ENCODE measurements at places on chromosomes 6 and 20. TPM values are rescaled to one million over a fixed set of nuclear protein-coding genes. Genes with fewer than 3 reads are reported as not detected.
A peak's percentile ranks its signal among the peaks of the same experiment; 100 is the strongest.

DNA sequence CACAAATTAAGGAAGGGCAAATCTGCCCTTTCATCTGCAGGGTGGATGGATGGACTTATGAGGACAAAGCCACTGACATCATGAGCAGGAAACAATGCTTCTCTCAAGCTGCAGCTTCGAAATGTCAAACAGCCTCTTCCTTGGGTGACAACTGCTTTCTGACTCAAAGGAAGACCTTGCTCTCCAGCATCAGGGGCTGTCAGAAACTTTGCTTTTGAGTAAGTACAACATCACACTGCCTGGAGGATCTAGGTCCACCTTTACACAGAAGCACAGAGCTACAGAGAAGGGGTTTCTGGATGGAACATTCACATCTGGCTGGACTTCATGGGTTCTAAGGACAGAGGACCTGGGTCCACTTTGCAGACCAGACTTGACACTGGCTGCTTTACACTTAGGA is 5.9 kb downstream of the CST1 start:
- H3K36me3 ChIP-seq: no peaks in the 10 kb centered on the region
- H3K27ac ChIP-seq: no peak overlapping the region
- H3K4me3 ChIP-seq: no peak overlapping the region
- no peaks in the 10 kb centered on the region for H3K27me3 ChIP-seq

DNA sequence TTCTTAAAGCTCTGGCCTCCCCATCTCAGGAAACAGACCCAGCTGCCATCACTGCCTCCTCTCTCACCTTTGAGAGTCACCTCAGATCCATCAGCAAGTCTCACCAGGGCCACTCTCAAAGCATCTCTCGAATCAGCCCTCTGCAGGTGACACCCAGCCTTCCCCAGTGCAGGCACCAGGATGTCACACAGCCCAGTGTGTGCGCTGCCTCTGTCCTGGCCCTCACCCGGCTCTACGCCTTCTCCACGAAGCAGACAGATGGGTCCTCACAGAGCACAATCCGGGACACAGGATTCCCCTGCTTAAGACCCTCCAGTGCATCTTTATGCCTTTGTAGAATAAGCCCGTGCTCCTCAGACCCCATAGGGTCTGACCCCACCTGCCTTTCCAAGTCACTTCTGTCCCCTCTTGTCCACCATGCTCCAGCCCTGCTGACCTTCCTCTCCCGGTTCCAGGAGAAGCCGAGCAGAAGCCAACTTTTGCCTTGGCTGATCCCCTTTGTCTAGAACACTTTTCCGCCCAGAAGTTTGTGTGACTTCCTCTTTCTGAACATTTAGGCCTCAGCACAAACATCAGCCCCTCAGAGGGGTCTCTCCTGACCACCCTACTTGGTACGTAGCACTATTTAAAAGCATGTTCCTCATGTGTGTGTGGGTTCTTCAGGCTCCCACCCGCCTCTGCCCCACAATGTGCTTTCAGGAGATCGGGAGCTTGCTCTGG is 60.2 kb downstream of the PSMG4 start:
- H3K36me3 ChIP-seq: no peaks in the 10 kb centered on the region
- H3K27ac ChIP-seq: no peak overlapping the region
- no peaks in the 10 kb centered on the region for H3K4me1 ChIP-seq
- DNase-seq: no peak

DNA sequence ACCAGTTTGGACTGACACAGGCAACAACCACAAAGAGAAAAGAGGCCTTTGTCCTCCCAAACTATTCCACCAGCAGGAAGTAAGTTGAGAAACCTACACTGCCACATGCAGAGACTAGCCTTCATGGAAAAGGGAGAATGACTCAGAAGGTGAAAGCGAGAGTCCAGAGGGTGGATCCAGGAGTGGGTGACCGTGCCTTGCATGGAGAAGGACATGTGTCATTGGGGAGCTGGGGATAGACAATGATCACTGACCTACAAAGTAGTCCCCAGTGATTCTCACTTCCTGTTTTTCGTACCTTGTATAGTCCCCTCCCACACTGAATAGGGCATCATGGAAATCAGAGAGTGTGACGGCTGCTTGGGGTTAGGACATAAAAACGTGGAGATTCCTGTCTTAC is 91.9 kb downstream of the MYLK4 start:
- DNase-seq: peak; percentile 50
- no peaks in the 10 kb centered on the region for H3K4me1 ChIP-seq

DNA sequence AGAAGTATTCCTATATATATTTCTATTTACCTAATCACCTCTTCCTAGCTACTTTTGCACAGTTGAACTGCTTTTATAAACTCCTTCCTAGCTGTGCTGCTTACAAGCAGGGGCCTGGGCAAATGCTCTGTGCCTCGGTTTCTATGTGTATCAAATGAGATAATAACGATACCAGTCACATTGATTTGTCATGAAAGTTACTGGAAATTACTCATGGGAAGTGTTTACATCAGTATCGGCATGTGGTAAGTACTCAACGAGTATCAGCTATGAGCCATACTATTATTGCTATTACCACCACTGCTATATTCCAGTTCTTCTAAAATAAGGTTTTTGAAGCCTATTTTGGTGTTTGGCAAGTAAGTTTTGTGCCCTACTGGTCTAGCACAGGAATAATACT is 4.9 kb downstream of the LAMA4 start:
- peaks cover 22% of the 10 kb centered on the region for H3K36me3 ChIP-seq
- H3K27ac ChIP-seq: no peak overlapping the region
- DNase-seq: no peak
- H3K4me1 ChIP-seq: peaks cover 3% of the 10 kb centered on the region
- no peaks in the 10 kb centered on the region for H3K27me3 ChIP-seq

- DNase-seq: no peak
- no peak overlapping the region for H3K27ac ChIP-seq
- no peak overlapping the region for H3K4me3 ChIP-seq
- H3K27me3 ChIP-seq: no peaks in the 10 kb centered on the region
- H3K36me3 ChIP-seq: no peaks in the 10 kb centered on the region
These were observed 103.0 kb upstream of the KCNK16 start for GRCh38 chr6:39425346-39426072.

Gene SMLR1
- not detected for total RNA-seq

- H3K4me3 ChIP-seq: no peak overlapping the region
- H3K27ac ChIP-seq: no peak overlapping the region
- no peaks in the 10 kb centered on the region for H3K4me1 ChIP-seq
- H3K27me3 ChIP-seq: no peaks in the 10 kb centered on the region
- H3K36me3 ChIP-seq: no peaks in the 10 kb centered on the region
These were observed 101.1 kb downstream of the MAP3K7 start for GRCh38 chr6:90485635-90486277.

Gene C6orf58
- not detected for total RNA-seq

DNA sequence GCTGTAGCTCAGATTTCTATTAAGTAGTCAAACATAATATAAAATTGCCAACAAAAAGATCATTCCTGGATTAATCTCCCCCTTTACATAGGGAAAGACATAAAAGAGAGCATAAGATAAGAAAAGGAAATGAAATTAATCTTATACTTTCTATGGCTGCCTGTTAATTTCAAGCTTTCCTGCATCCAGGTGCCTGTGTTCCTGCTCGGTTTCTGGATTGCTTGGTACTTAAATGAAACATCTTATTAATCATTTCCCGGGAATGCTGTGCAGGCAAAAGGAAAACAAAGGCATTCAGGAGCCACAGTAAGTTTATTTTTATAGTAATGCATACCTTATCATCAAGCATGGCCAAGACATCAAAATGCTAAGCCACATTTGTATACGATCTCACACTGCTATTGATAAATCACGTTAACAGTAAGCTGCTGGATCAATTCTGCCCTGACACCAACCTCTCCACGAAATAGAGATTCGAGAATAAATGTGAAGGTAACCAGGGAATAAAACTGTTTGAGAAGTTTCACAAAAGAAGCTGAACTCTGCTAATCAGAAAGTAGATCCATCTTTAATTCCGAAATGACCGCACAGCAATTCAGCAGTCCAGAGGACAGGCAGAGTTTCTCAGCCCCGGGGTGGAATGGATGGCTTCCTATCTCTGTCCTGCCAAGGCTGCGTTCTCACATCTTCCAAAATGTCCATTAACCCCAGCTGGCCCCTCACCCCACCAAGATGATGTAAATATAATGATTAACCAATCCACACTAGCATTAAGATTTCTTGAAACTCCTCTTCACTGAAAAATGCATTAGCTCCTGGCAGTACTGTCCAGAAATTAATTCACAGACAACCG is 32.6 kb upstream of the APCDD1L start:
- H3K4me1 ChIP-seq: peaks cover 8% of the 10 kb centered on the region
- no peak overlapping the region for H3K27ac ChIP-seq
- DNase-seq: no peak
- H3K4me3 ChIP-seq: no peak overlapping the region
- no peaks in the 10 kb centered on the region for H3K36me3 ChIP-seq
- no peaks in the 10 kb centered on the region for H3K27me3 ChIP-seq

Gene PTGIS
- total RNA-seq: 7.8 TPM

GRCh38 chr6:105493736-105494135 is 90.9 kb upstream of the PREP start:
- DNase-seq: no peak
- H3K4me3 ChIP-seq: no peak overlapping the region

Gene GSTA3
- total RNA-seq: 0.32 TPM

- H3K4me1 ChIP-seq: peaks cover 42% of the 10 kb centered on the region
- peak overlapping the region; percentile 96 for H3K27ac ChIP-seq
- no peaks in the 10 kb centered on the region for H3K36me3 ChIP-seq
- H3K4me3 ChIP-seq: no peak overlapping the region
These were observed 61.8 kb downstream of the GCNT2 start for GRCh38 chr6:10582774-10583508.

DNA sequence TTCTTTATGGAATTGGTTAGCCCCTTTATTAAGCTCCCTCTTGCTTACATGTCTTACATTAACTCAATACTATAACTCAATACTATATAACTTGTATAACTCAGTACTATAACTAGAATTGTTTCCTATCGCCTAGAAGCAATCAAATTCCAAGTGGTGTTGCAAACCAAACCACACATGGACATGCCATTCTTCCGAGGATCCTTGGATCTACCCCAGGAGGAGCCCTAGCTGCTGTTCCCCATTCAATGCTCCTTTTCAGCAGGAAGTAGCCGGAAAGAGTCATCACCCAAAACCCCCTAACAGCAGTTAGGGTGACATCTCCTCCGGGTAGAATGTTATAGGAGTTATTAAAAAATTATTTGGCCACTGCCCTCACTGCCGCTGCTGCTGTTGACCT is 40.5 kb downstream of the PLN start:
- no peaks in the 10 kb centered on the region for H3K4me1 ChIP-seq
- DNase-seq: peak; percentile 46
- H3K27ac ChIP-seq: no peak overlapping the region
- H3K27me3 ChIP-seq: no peaks in the 10 kb centered on the region

GRCh38 chr6:84663866-84664265 is 100.5 kb downstream of the TBX18 start:
- no peak overlapping the region for H3K4me3 ChIP-seq
- no peaks in the 10 kb centered on the region for H3K36me3 ChIP-seq
- peaks cover 38% of the 10 kb centered on the region for H3K27me3 ChIP-seq
- no peak overlapping the region for H3K27ac ChIP-seq
- DNase-seq: no peak

- H3K4me3 ChIP-seq: no peak overlapping the region
- H3K27ac ChIP-seq: no peak overlapping the region
- DNase-seq: no peak
- peaks cover 3% of the 10 kb centered on the region for H3K36me3 ChIP-seq
- H3K4me1 ChIP-seq: no peaks in the 10 kb centered on the region
These were observed 81.8 kb downstream of the MLIP start for GRCh38 chr6:54192993-54193392.

Gene BIRC7
- total RNA-seq: 0.54 TPM

DNA sequence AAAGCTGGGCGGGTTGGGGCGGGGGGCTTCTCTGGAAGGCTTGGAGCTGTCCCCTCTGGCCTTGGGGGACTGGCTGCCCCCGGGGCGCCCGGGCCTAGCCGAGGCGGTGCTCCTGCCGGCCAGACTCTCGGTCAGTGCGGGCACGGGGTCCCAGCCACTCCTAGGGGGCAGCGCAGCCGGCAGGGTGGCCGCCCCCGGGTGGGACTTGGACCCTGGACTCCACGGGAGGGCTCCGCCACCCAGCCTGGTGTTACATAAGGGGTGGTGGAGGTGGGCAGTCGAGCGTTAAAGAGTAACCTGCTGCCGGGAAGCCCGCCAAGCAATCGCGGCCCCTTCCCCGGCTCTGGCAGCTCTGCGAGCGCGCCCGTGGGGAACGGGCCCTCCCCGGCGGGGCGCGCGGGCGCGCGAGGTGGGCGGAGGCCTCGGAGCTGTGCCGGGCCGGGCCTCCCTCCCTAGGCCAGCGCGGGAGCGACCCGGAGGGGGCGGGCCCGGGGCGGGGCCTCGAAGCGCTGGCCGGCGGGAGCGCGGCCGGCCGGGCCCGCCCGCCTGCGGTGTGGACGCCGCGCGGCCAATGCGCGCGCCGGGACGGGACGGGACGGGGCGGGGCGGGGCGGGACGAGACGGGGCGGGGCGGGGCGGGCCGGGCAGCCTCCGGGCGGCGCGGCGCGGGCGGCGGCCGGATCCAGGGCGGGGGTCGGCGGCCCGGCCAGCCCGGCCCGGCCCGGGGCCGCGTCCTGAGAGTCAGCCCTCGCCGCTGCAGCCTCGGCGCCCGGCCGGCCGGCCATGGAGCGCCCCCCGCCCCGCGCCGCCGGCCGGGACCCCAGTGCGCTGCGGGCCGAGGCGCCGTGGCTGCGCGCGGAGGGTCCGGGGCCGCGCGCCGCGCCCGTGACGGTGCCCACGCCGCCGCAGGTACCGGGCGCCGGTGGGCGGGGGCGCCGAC is at the start of gene SLC2A4RG:
Gene SLC2A4RG, plus strand, starts transcription at position 647 of the 940 bp plus-strand sequence. Its CDS starts 137 bp downstream, at position 784.
- DNase-seq: peak; percentile 92
- H3K36me3 ChIP-seq: peaks cover 28% of the 10 kb centered on the region
- no peaks in the 10 kb centered on the region for H3K27me3 ChIP-seq
- H3K4me3 ChIP-seq: peak within 1 kb of the TSS; percentile 67
- H3K4me1 ChIP-seq: peaks cover 19% of the 10 kb centered on the region
- peak within 1 kb of the TSS; percentile 74 for H3K27ac ChIP-seq

Gene PSMB9
- total RNA-seq: 2.0 TPM

- peak; percentile 31 for DNase-seq
- peaks cover 21% of the 10 kb centered on the region for H3K4me1 ChIP-seq
- no peak overlapping the region for H3K4me3 ChIP-seq
- no peak overlapping the region for H3K27ac ChIP-seq
These were observed 5.2 kb upstream of the C20orf203 start for GRCh38 chr20:32678948-32679347.

Gene VNN1
- not detected for total RNA-seq

DNA sequence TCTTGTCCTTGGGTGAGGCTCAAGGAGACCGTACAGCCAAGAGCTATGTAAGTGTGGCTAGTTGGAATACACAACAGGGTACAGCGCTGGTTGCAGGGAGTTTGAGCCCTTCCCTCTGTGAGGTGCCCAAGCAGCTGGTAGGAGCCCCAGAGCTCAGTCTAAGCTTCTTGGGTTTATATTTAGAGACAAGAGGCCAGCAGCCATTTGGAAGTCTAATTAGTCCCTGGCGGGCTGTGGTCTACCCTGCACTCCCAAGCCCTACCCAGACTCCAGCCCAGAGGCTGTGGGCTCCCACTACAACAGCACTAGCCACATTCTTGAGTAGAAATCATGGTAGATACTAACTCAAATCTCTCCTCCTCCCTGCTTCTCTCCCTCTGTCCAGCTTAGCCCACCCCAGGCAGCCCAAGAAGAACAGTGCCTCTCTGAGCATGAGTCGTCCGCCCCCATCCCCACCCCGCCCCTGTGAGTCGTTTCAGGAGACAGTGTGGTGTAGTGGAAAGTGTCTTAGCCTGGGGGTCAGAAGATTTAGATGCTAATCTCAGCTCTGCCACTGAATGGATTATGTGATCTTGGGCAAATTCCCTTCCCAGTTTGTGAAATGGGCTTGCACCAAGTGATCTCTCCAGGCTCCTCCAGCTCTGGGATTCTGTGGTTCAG is 37.8 kb downstream of the EIF2S2 start:
- no peak overlapping the region for H3K27ac ChIP-seq
- DNase-seq: no peak
- peaks cover 5% of the 10 kb centered on the region for H3K4me1 ChIP-seq
- no peaks in the 10 kb centered on the region for H3K27me3 ChIP-seq
- peaks cover 3% of the 10 kb centered on the region for H3K36me3 ChIP-seq

All from cardiac muscle cell (in vitro differentiated cells and primary cell).